Stimulated activated naive B cell treated with anti-CD40 and anti-IgM and Interleukin-4, amounts not matched to agents 10 μg/mL and 1 μg/mL and 100 μg/mL, for 72 hours (primary cell): ENCODE measurements at places on chromosomes 5 and 9.

- DNase-seq, result no peak
Observed at GRCh38 chr5:80275347-80275746, 19.5 kb upstream of the SERINC5 start.

- no peak for DNase-seq
Observed at GRCh38 chr5:111348661-111349329, 124.6 kb downstream of the CAMK4 start.

- DNase-seq, result no peak
Observed at GRCh38 chr9:36590231-36590630, 17.5 kb downstream of the MELK start.

GRCh38 chr5:15524712-15525111 lies 24.7 kb downstream of the FBXL7 start:
- no peak for DNase-seq

DNA sequence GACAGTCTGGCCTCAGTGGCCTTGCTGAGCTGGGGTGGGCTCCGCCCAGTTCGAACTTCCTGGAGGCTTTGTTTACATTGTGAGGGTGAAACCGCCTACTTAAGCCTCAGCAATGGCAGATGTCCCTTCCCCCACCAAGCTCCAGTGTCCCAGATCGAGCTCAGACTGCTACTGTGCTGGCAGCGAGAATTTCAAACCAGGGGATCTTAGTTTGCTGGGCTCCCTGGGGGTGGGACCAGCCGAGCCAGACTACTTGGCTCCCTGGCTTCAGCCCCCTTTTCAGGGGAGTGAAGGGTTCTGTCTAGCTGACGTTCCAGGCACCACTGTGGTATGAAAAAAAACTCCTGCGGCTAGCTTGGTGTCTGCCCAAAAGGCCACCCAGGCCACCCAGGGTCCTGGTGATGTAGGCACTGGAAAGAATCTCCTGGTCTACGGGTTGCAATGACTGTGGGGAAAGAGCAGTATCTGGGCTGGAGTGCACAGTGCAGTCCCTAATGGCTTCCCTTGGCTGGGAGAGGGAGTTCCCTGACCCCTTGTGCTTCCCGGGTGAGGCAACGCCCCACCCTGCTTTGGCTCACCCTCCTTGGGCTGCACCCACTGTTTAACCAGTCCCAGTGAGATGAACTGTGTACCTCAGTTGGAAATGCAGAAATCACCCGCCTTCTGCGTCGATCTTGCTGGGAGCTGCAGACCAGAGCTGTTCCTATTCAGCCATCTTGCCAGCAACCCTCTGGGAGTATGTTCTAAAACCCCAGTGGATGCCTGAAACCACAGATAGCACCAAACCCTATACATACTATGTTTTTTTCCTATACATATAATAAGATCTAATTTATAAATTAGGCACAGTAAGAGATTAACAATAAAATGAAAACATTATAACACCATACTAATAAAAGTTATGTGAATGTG lies 95.5 kb downstream of the TMEM161B start:
- DNase-seq, result no peak

- DNase-seq, result no peak
Observed at GRCh38 chr5:2656206-2656605, 95.3 kb downstream of the IRX2 start.

DNA sequence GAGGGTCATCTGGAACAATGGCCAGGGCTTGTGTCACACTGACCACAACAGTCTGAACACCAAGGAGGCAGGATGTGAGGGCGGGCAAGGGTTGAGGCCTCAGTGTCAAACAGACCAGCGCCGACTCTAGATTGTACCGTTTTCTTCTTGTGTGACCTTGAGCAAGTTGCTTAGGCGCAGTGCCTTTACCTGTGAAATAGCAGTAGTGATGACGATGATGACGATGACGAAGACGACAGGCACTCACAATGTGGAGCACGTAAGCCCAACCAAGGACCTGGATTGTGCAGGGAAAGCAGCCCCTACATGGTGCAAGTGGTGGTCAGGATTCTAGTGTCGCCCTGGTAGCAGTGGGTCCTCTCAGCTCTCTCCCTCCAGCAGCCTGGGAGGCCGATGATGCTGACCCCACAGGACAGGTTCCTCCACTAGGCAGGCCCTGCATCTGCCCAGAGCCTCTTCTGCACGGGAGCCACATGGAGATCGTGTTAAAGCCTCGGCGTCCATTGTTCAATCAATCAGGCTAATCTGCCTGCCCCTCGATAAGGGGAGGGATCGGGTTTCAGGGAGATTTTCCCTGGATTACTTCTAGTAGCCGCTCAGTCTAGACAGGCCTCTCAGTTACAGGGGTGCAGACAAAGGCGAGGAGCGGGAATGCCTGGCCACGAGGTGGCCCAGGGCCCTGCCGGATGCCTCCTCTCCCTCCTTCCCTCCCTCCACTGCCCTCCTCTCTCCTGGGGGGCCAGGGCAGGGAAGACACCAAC lies 91.7 kb downstream of the MACROH2A1 start:
- DNase-seq, result no peak

DNA sequence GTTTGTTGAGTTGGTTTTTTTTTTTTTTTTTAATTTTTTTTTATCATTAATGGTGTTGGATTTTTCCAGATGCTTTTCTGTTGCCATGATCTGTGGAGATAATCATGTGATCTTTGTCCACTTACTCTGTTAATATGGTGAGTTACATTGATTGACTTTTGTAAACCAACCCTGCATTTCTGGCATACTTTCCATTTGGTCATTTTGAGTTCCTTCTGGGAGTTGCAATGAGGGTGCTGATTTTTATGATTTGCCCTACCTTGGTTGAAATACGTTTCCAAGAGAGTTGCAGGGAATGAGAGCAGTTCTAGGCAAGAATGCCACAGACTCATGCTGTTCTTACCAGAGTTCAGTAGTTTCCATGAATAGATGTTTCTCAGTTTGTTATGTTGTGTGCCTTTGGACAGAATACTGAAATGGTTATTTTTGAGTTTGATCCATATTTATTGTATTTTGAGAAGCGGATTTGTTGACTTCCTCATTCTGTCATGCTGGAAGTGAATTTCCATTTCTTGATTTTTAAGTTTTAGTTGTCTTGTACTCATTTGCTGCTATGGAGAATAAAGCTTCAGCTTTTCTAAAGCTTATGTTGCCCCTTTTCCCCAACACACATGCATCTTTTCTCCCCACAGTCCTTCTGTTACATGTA lies 69.0 kb downstream of the SCAMP1 start:
- no peak for DNase-seq

- no peak for DNase-seq
Observed at GRCh38 chr5:6432206-6432605, 16.5 kb upstream of the UBE2QL1 start.

DNA sequence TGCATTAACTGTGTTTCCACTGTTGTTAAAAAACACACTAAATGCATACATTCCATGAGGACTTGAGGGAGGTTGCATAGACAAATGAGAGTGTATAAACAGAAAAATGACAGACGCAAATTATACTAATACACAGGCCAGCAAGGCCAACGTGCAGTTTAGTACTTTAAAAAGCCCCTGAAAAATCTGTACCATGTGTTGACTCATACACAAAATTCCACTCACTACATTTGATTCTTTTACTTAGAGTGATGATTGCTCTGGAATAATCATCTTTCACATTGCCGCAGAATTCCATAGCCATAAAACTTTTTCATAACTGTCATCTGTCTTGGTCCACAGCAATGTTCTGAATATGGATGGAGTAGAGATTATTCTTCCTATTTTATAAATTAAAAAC lies 215.7 kb downstream of the FAM114A2 start:
- no peak for DNase-seq

GRCh38 chr9:85942913-85943709 lies 2.2 kb downstream of the NAA35 start:
- no peak for DNase-seq

DNA sequence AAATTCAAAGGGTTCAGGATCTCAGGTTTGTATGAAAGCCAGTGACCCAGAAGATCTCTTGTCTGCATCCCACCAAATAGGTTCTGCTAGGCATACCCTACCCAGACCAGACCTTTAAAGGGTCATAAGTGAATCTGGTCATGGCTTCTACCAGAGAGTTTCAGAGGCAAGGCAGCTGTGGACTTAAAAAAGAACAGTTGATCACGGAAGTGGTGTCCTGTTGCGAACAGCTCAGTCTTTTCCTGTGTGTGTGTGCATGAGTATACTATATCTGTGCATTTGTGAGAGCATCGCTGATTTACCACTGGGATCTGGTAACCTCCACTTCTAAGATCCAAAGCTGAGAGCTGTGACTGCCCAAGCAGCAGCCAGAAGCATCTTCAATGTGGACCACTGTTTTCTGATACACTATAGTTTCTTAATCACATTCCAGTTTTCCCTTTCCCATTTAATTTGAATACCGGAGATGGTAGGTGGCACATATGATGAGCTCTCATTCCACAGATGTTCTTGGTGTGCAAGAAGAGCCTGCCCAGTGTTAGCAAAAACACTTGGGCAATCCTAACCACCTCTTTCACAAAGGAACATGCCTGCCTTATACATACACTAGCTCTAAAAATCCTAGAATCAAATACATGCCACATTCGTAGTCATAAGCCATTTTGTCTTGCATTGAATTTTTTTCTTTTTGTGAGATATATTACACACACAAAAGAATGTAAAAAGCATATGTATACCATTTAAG lies 36.2 kb upstream of the OR2S2 start:
- DNase-seq, result no peak

DNA sequence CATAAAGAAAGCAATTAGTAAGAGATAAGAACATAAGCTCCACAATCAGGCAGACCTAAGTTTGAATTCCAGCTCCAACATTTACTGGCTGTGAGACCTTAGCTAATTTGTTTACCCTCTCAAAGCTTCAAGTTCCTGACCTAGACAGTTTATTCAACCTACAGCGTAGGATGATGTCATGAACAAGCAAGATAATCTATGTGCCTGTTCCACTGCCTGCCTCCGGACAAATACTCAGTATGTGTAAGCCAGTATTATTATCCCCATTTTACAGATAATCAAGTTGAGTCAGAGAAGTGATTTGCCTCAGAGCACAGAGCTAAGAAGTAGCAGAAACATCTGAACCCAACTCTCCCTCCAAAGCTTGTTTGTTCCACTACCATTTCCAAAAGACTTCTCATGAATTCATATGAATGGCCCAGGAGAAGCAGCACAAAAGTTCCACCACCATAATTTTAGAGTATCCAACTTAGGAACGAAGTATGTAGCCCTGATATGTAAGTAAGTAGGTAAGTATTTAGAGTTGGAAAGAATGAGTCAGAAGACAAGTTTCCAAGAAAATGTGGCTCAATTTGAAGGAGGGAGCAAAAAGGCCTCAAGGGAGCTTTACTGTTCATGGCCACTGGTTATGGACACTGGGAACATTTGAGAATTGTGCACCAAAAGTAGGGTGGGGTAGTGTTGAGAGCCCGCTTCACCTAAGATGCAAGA lies 398.2 kb downstream of the NFIB start:
- DNase-seq, result no peak

DNA sequence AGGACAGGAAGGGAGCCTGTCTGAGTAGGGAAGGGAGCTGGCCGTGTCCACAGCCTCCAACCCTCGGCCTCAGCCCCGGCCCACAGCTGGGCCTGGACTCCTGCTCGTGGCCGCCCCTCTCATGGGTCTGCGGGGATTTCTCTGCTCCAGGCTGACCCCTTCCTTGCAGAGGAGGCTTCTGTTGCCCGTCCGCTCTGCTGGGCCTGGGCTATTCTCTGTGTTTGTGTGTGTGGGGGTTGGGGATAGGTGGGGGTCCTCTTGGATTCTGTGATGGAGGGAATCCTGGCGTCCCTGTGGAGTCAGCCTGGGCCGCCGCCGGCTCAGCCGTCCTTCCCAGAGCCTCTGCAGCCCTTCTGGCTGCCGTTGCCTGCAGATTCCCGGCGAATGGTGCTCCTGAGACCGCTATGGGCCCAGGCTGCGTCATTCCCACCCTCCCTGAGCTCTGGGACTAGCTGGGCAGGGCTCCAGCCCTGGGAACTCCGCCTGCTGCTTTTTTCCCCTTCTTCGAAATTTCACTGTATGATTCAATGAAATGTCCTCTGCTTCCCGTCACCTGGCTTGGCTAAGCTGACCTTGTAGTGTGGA lies 64.2 kb downstream of the FGF18 start:
- DNase-seq, result no peak

- DNase-seq, result no peak
Observed at GRCh38 chr5:139571966-139572365, 10.8 kb downstream of the UBE2D2 start.

- no peak for DNase-seq
Observed at GRCh38 chr9:89036891-89037290, 45.6 kb downstream of the S1PR3 start.

GRCh38 chr9:86181379-86182315 lies 77.8 kb downstream of the C9orf153 start:
- DNase-seq, result no peak

DNA sequence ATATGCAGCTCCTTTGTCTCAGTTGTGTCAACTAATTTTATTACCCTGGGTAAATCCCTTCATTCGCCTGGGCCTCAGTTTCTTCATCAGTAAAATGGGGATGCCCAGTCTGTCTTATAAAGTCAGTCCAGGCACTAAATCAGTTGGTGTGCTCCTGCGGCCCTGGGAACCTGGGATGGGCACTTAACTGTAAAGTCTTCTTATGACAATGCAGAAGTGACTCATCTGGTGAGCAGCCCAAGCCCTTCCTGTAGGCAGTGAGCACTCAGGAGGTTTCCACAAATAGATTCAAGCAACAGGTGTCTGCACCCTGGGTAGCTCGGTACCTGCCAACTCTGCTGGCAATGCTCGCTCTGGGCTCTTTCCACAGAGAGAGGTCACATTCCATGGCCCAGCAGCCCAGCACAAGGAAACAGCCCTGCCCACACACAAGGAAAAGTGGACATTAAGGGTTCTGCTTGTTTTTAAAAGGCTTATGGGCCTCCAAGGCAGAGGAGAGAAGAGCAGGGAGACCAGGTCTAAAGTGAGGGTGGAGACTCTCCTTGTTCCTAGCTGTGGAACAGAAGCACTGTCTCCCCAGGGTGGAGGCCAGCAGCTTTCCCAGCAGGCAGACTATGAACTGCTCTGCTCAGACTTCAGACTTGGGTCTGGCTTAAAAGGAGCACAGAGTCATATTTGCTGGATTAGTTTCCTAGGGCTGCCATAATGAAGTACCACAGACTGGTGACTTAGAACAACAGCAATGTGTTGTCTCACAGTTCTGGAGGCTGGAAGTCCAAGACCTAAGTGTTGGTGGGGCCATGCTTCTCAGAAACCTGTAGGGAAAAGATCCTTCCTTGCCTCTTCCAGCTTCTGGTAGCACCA lies 89.7 kb upstream of the ADRA1B start:
- no peak for DNase-seq

DNA sequence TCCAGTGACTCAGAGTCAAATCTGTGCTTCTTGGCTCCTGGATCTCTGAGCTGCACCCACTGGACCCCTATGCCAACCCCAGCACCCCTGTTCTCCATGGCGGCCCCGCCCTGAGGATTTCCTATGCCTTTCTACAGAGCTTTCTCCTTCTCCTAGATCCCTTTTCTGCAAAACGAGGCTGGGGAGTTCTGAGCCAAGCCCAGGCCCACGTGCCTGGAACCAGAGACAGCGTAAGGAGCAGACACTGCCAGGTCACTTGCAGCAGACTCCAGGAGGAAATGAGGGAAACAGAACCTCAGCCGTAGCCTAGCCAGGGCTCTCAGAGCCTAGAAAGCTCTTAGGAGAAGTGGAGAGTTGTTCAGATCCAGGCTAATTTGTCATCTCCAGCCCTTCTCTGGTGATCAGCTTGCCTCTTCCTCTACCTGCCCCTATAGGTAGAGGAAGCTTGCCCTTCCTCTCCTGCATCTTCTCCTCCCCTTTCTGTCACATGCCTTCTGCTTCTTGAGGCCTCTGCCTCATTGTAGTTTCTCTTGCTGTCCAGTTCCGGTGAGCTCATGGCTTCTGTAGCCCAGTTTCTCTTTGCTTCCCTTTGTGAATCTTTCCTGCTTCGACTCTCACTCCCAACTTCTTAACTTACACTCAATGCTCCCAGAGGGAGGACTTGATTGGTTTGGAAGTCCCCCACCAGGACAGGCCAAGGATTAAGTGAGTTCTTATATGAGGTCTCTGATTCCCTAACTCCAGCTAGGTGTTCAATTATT lies 163.4 kb downstream of the RGS3 start:
- DNase-seq, result no peak
